ENCODE measurements at places on chromosomes 13 and 19.

GRCh38 chr13:83839146-83839545 lies 43.1 kb downstream of the SLITRK1 start:
- no peak for DNase-seq

- no peak for DNase-seq
Observed at GRCh38 chr13:108974686-108975085, 345.3 kb downstream of the MYO16 start.

- DNase-seq = peak; percentile 35
Observed at GRCh38 chr13:91017031-91017668, 330.3 kb upstream of the MIR17HG start.

- DNase-seq = no peak
Observed at GRCh38 chr13:27774651-27775050, 17.6 kb upstream of the GSX1 start.

DNA sequence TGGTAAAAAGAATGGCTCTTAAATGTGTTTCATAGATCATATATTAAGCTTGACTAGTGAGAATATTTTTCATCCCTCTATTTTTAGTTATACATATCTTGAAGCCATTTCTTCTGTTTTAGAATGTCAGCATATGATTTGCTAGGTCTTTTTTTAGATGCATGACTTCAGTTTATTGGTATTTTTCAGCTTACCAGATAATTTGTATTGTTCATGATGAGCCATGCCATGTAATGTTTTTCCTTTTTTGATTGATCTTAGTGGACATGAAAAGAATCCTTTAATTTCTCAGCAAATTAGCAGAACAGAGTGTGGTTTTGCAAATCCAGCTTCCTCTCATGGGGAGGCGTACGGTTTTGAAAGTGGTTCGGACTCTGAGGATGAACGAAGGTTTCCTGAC lies 168.5 kb downstream of the LMO7 start:
- DNase-seq = peak; percentile 25

DNA sequence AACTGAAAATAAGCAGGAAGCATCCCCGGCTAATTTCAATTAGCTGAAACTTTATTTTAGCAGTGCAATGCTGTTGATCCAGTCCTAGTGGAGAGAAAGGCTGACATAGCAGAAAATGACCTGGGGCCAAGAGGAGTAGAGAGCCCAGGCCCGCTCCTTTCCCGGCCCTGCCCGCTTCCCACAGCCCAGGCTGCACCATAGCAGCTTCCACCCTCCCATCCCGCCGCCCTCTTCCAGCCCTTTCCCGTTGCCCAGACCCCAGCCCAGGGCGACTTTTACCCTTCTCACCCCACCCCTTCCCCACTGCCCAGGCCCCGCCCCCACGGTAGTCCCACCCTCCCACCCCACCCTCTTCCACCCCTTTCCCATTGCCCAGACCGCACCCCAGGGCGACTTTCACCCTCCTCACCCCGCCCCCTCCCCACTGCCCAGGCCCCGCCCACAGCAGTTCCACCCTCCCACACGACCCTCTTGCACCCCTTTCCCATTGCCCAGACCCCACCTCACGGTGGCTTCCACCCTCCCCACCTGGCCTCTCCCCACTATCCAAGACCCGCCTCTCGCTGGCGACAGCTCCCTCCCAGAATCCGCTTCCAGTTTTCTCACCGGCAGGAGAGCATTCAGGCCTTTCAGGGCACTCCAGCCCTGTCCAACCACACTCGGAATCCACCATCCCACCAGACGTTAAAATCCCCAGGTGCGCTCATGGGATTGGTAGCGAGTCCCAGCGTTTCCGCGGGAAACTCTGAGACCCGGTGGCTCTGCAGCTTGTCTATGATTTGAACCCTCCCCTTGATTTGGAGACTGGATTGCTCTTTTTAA lies 8.3 kb downstream of the ZNF160 start:
- DNase-seq = no peak

- DNase-seq = no peak
Observed at GRCh38 chr13:75091718-75092117, 390.3 kb downstream of the TBC1D4 start.

DNA sequence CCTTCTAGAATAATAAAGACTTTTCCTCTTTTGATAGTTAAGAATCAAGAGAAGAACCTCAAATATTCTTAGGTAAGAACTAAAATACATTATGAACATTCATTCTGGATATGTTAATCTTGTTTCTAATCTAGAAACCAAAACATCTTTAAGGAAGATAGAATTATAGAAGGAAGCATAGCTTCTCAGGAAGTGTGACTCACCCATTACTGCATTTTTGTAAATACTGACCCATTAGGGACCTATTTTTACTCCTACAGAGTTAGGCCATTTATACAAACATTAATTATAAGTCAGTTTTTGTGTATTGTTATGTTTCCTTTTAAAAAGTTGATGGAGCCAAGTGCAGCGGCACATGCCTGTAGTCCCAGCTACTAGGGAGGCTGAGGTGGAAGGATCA lies 147.1 kb downstream of the NUFIP1 start:
- DNase-seq = peak; percentile 44

- no peak for DNase-seq
Observed at GRCh38 chr13:98324105-98324504, 147.0 kb upstream of the RNF113B start.

GRCh38 chr19:38250821-38251563 lies 5.2 kb downstream of the PPP1R14A start:
- DNase-seq = peak; percentile 31

DNA sequence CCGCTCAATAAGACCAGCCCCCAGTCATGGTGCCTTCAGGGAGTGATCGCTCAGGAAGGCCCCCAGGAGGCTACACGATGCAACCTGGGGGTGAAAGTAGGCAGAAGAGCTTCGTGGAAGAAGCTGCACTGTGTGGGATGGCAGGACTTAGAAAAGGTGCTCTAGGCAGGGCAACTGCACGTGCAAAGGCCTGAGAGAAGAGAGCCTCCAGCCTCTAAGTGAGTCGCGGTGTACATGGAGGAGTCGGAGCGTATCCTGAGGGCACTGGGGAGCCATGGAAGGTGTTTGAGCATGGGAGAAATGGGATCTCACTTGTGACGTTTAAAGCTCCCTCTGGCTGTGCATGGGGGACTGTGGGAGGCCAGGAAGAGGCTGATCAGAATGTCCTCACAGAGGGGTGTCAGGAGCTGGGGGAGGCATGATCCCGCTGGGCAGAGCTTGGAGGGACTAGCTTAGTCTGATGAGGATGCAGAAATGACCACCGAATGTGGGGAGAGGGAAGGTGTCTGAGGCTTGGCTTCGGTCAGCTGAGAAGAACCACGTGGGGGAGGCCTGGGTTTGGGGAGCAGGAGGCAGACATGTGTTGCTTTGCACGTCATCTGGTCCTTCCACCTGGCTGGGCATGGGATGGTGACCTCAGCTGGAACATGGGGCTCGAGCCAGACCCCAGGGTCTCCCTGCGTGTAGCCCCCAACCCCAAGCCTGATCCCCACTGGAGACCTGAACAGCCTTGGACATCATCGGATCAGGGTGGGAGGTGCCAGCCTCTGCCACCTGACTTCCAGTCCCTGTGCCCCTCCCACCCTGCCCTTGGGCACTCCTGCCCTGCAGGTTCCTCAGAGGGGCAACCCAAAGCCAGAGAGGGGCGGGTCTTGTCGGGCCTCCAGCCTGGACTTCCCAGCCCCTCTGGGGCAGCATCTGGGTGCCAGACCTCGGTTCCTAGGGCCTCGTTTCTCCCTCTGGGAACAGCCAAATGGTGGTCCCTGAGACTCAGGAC lies 1.1 kb downstream of the APC2 start:
- no peak for DNase-seq

DNA sequence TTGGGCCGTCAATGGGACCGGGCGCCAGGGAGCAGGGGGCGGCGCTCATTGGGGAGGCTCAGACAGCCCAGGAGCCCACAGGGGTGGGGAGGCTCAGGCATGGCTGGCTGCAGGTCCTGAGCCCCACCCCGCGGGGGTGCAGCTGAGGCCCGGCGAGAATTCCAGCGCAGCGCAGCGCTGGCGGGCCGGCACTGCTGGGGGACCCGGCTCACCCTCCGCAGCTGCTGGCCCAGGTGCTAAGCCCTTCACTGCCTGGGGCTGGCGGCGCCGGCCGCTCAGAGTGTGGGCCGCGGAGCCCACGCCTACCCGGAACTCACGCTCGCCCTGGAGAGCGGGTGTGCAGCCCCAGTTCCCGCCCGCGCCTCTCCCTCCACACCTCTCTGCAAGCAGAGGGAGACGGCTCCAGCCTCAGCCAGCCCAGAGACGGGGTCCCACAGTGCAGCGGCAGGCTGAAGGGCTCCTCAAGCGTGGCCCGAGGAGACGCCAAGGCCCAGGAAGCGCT lies 1227.4 kb downstream of the PCDH17 start:
- DNase-seq = no peak

DNA sequence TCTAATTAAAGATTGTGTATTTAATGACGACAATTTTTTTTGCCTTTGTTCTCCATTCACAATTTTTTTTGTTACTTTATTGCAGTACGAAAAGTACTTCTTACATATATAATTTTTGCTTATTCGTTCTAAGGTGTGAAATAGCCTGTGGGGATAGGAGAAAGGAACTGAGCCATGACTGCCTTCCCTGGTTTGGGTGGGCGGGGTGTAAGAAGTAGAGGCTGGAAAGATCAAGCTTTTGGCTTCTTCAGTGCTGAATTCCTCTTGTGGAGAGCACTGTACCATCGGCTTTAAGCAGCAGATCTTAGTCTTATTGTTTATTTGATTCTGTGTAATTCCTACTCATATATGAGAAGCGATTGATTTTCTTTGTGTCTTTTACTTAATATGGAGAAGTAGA lies 115.8 kb downstream of the NBEA start:
- no peak for DNase-seq

GRCh38 chr13:46667687-46668281 lies 114.8 kb downstream of the LRCH1 start:
- no peak for DNase-seq

GRCh38 chr13:30355384-30355699 lies 48.0 kb upstream of the KATNAL1 start:
- DNase-seq = no peak

DNA sequence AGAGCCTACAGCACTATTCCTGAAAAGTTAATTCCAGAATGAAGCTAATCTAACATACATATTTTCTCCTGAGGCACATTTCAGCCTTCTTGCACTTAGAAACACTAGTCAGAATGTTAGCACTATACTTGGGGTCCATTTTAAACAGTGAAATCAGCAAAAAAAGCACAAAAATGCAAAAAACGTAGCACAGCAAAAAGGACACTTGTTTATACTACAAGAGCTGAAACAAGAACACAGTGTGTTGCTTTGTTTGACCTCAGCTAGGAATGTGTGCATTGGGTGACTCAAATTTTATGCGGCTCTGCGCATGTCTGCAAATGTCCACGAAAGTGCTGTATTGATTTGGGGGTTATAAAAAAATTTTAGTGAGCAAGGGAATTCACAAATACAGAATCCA lies 226.2 kb downstream of the KCNRG start:
- no peak for DNase-seq

DNA sequence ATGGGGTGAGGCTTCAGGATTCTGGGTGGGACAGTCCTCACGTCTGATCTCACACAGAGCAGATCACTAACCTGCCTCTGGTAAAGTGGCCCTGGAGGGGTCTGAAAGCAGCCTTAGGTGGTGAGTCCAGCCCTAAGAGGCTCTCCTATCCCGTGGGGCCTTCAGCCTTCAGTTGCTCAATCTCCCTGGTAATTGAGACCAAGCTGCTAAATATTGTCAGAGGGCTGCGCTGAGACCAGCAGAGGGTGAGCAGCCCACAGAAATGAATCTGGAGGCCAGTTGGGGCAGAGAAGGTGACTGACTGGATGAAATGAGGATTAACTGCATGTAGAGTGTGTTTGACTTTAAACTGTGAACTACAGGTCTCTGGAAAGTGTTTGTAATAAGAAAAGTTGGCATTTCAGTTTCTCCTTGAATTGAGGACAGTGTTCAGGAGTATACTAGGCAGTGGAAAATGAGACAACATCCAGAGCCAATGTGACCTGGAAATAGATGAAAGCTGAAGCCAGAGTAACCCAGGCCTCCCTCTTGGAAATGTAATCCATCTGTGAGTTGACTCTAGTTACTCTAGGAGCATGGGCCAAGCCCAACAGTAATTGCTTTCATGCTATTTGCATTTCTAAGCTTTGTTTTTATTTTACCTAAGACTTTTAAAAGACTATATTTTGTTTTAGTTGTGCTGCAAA lies 14.3 kb upstream of the HSPH1 start:
- DNase-seq = no peak

- DNase-seq = no peak
Observed at GRCh38 chr19:44430956-44431355, 17.3 kb downstream of the ZNF229 start.

GRCh38 chr13:96181911-96182310 lies 92.0 kb downstream of the HS6ST3 start:
- no peak for DNase-seq

- no peak for DNase-seq
Observed at GRCh38 chr19:58079792-58080191, 18.2 kb downstream of the ZSCAN18 start.

DNA sequence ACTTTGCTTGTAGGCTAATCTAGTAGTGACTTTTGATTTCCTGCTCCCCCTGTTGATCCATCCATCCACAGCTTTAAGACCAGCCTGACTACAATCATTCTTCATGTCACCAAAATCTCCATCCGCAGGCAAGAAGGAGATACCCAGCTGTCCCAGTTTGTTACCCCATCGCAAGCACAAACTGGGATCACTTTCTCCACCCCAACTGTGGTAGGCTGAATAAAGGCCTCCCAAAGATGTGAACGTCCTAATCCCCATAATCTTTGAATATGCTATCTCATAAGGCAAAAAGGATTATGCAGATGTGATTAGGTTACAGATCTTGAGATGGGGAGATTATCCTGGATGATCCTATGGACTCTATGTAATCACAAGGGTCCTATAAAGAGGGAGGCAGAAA lies 202.0 kb downstream of the ENOX1 start:
- DNase-seq = no peak

- DNase-seq = no peak
Observed at GRCh38 chr19:18308948-18309325, 13.9 kb downstream of the LSM4 start.

- DNase-seq = peak; percentile 85
Observed at GRCh38 chr13:71922194-71922593, 55.2 kb upstream of the DACH1 start.

GRCh38 chr13:85500696-85501256 lies 298.4 kb downstream of the SLITRK6 start:
- no peak for DNase-seq

DNA sequence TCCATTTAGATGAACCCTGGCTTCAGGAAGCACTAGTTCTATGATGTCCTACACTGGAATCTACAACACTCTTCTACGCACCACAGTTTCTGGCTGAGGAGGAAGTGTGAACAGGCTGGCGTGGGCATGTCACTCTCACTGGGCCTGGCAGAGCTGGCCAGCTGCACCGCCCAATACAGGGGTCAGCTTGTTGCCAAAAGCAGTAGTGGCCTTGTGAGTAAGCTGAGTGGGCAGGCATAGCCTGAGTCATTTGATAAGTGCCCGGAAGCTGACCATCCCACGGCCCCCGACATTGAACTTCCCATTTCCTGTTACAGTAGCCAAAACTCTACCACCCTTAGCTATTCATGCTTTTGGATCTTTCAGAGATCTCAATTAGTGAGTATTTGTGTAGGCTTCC lies 240.9 kb upstream of the SERP2 start:
- DNase-seq = no peak

DNA sequence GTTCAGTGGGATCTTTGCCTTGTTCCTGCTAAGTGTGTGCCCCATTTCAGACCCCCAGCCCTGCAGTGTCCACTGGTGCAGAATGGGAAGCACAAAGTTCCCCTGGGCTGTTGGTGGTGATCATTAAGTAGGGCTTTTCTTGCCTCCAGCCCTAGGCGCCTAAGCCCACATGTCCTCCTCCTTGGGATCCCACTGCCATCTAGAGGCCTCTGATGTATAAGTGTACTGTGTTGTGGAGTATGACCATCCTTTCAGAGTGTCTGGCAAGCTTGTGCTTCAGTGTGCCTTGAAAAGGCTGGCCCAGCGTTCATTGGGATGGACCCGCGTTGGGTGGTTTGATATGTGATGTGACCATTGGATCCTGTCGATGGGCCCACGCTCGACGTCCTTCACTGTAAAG lies 71.2 kb downstream of the WASF3 start:
- peak; percentile 33 for DNase-seq

All from fibroblast of skin of abdomen (primary cell).